ENCODE measurements at places on chromosomes 12 and 14.

DNA sequence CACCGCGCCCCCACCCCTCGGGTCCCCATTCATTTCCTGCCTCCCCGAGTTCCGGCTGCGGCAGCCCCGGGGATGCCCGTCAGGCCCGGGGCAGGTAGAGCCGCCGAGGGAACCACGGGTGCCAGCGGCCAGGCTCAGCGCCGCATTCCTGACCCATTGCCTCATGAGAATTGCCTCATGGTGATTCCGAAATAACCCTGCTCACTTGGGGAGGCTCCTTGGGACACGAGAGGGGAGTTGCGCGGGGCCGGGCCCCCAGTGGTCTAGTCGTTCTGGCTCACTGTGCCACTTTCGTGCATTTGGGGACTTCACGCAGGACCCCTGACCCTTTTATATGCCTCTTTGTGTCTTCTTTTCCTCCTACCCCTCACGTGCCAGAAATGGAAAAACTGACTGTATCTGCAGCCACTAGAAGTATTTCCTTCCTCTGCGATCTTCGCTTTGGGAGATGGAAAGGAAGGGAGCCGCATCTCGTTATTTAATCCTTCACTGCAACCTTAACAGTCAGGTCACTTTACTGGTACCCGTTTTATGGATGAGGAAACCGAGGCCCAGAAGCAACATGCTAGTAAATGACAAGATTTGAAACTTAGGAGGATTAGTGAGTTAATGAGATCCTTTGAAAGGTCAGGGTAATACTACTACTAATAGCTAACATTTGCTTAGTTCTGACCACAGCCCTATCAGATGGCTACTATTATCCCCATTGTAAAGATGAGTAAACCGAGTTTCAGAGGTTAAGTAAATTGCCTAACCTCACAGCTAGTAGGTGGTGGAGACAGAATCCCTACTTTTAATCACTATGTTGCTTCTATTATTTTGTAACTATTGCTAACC lies 768 bp downstream of the PTPN11 start:
- DNase-seq: no peak

GRCh38 chr12:13074396-13075117 lies 28.9 kb downstream of the GSG1 start:
- DNase-seq: no peak

- DNase-seq: no peak
Observed at GRCh38 chr12:111754671-111755070, 12.1 kb upstream of the ALDH2 start.

GRCh38 chr12:49965836-49966235 lies 4.2 kb downstream of the AQP5 start:
- DNase-seq: no peak

DNA sequence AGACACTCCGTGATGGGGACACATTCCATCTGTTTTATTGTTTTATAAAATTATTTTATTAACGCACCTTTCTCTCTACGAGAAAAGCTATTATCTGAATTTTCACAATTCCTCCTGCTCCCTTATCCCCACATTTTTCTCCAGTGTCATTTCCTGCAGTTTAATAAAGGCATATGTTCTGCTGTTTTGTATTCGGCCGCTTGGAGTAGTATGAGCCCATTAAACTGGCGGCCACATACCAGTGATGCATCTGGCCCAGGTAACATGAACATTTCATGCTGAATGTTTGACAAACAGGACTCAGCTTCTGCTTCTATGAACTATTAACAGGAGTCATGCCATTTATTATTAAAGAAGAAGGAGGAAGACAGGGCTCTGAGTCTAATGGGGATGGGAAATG lies 511.0 kb downstream of the TMEM121 start:
- no peak for DNase-seq

DNA sequence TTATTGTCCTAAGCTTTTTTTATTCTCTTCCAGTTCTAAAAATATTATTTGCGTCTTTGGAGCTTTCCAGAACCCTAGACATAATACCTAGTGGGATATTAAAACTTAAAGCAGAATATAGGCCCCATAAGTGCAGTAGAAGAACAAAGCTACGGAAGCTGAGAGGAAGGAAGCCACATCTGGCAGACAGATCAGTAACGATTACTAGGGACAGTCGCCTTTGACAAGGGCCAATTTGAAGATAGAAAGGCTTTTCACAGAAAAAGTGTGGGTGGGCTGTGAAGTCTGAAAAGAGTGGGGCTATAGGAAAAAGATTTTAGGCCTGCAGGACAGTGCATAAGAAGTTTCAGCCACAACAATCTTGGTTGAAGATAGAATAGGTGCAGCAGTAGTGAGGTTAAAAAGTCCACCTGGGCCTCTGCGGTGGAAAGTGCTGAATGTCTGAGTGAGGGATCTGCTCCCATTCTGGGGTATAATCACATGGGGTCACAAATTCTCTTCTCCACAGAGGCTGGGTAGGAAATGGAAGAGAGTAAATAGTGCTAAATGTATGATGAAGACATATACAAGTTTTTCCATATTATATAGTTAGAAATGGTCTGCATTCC lies 114.5 kb downstream of the CMAS start:
- no peak for DNase-seq

DNA sequence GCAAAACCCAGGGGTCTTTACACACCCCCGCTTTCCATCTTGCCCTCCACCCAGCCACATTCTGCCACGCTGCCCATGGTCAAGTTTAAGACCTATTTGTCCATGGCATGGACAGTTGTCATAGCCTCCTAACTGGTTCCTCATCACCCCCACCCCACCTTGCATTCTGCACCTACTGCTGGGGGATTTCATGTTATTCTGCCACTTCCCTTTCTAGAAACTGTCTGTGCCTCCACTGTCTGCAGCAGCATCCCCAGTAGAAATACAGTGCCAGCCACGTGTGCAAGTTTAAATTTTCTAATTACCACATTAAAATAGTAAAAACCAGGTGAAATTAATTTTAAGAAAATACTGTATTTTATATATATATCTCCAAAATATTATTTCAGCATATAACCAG lies 63.2 kb downstream of the WDR20 start:
- DNase-seq: no peak

- DNase-seq: no peak
Observed at GRCh38 chr12:68462803-68463202, 130.6 kb upstream of the MDM1 start.

DNA sequence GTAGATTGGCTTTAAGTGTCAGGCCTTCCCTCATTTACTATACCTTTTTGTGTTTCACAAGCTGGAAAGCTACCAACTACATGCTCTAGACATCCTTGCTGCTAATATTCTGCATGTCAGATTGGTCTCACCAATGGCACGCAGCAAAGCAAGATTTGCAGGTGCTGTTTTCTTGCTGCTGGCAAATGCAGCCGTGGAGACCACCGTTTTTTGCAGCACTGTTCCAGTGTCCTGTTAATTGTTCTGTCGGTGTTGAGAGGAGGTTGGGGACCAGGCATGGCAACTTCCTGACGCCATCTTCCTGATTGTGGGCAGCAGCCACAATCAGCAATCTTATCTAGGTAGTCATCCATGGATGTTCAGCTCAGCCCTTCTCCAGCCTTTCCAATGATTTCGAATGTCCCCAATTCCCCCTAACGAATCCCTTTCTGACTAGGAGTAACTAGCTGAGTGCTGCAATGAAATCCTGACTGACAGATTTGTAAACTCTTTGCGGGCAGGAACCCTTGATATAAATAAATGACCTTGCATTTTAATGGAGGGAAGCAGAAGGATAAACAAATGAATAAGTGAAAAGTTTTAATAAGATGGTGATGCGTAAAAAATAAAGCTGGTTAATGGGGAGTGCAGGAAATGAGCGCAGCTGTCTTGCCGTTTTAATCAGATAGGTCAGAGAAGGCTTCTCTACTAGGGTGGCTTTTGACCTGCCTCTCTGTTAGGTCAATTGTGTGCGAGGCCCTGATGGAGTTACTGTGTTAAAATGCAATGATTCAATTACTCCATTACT lies 574 bp upstream of the CRADD start:
- DNase-seq: no peak

DNA sequence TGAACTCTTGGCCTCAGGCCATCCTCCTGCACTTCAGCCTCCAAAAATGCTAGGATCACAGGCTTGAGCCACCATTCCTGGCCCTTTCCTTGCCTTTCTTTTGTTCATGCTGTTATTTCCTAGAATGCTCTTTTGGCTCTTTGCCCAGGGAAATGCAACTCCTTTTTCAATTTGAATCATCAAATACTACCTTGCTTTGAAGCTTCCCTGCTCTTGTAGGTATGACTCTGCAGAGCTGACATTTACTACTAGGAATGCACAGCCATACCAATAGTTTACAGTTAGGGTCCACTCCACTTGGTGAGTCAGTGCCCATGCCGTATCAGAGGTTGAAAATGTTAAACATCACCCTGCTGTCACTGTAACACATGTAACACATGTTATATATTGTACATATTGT lies 107.0 kb upstream of the CRY1 start:
- DNase-seq: no peak

DNA sequence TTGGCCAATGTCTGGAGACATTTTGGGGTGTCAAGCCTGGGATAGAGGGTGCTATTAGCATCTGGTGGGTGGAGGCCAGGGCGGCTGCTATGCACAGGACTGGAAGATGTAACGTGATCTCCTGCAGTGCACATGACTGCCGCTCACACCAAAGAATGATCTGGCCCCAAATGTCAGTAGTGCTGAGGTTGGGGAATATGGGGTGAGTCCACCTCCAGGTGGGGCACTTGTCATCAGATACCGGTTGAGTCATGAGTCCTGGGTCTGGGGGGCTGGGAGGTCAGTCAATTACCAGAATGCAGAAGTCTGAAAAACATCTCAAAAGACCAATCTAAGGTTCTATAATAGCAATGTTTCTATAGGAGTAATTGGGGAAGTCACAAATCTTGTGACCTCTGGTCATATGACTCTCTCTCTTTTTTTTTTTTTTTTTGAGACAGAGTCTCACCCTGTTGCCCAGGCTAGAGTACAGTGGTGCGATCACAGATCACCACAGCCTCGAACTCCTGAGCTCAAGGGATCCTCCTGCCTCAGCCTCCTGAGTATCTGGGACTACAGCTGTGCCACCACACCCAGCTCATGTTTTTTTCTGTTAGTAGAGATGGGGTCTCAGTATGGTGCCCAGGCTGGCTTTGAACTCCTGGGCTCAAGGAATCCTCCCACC lies 6.0 kb upstream of the SDSL start:
- DNase-seq: no peak

DNA sequence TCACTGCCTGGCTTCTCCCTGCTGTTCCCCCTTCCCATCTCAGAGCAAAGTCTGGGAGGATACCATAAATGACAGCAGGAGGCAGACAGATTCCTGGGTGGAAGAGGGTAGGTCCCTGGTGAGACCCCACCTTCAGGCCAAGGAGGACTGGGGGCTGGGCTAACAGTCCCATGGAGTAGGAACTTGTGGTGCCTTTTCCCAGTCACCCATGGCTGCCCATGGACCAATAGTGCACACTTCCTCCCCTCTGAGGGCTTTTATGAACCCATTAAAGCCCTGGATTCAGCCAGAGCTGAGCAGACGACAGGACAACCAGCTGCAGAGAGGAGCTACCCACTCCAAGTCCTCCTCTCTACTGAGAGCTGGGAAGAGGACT lies 36.6 kb upstream of the OR5AU1 start:
- no peak for DNase-seq

- DNase-seq: peak; percentile 62
Observed at GRCh38 chr12:14167005-14167628, 185.7 kb upstream of the GRIN2B start.

- DNase-seq: no peak
Observed at GRCh38 chr12:108916336-108916735, 36.4 kb downstream of the DAO start.

- DNase-seq: no peak
Observed at GRCh38 chr12:118680356-118680963, 300.9 kb upstream of the SRRM4 start.

DNA sequence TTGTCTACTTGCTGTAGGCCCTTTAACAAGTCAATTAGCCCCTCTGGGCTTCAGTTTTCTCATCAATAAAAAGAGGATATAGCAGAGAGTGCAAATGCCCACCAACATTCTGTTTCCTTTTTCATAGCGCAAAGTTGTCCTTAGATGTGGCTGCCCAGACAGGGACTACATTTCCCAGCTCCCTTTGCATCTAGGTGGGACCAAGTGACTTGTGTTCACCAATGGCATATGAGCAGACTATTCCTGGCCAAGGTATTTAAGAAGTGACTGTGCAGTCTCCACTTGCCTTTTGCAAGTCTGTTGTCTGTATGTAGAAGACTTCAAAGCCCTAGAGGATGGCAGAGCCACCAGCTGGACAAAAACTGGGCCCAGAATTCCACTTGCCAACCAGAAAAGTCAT lies 59.7 kb downstream of the DAO start:
- no peak for DNase-seq

DNA sequence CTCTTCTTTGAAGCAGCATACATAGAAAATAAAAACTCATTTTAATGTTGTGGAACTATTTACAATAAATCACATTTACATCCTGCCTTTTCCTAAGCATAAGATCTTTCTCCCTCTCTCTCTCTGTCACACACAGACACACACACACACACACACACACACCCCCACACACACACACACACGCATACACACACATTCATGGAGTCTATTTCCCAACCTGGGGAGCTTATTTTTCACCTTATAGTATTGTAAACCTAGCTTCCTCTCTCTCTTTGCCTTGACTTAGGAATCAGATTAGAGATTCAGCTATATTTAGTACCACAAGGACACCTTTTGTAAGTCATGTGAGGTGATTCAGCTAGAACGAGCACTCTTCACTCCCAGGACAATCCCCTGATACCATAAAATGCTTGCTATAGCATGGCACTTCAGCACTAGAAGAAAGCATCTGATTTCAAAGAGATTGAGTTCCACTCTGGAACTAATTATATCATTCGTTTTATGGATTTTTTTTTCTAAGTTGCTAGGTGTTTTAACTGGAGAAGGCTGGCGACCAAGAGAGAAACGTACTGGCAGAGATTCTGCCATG lies 23.6 kb downstream of the TMEM30B start:
- DNase-seq: no peak

GRCh38 chr14:65361920-65362319 lies 50.6 kb upstream of the FUT8 start:
- no peak for DNase-seq

GRCh38 chr12:23950210-23950774 lies 822 bp upstream of the SOX5 start:
- DNase-seq: no peak

DNA sequence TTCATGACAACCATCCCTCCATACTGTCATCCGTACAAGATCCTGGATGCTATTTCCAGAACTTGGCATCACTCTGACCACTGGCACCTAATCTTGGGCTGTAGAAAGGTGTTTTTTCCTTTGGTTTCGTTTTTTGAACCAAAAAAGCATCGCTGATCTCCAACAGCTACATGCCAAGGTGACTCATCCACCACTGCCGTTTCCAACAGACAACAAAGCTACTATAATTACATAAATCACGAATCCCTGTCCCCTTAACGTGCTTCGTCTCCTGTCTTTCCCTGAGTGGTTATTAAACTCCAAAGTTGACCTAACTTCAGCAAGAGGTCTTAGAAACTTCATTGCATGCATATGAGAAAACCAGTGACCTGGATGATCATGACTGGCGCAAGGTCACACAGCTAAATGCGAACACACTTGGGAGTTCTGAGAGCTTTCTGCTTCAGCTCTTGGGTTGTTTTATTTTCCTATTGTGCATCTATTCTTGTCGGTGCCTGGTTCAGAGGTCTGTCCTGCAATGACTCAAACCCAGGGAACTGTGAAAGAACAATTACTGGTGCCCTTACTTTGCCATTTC lies 99.9 kb downstream of the PPM1H start:
- DNase-seq: peak; percentile 62

All from cerebellum (tissue), 4 donors.